ENCODE measurements at places on chromosomes 13 and 19. TPM values are rescaled to one million over a fixed set of nuclear protein-coding genes. Genes with fewer than 3 reads are reported as not detected.

SIAH3 gene
- total RNA-seq: not detected

PALM3 gene
- total RNA-seq: 0.99 TPM

IGSF23 gene
- 0.17 TPM for total RNA-seq

S1PR4 gene
- not detected for total RNA-seq

STARD13 gene
- total RNA-seq: 15.1 TPM

PRTN3 gene
- total RNA-seq: not detected

CNN1 gene
- total RNA-seq: 9.3 TPM

SCAMP4 gene
- total RNA-seq: 57.1 TPM

Data from smooth muscle cell of trachea (primary cell).